ENCODE measurements at places on chromosomes 3 and 15.

DNA sequence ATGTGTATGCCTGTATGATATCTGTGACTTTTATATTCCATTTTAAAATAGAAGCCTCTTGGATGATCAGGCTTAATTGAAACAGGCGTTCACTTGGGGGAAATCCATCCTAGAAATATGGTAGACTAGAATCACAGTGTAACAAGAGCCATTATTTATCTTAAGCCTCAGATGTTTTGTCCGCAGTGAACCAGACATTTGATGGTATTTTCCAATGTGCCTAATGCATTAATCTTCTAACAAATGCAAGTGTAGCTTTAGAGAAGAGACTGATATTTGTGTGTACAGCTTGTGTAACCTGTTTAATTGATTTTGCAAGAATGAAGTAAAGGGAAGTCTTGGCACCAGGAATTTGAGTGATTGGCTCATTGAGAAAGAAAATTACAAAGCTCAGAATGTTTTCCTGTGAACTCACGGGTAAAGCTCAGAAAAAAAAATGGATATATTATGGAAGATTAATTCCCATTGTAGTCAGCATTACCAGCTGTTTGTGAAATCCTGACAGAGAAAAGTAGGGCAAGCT, 155.7 kb downstream of the SV2B start:
- DNase-seq, result no peak

- no peak for DNase-seq
Measured at GRCh38 chr3:184380627-184381260, 890 bp downstream of the CHRD start.

- DNase-seq, result peak; percentile 30
Measured at GRCh38 chr15:26838742-26839460, 28.0 kb upstream of the GABRA5 start.

DNA sequence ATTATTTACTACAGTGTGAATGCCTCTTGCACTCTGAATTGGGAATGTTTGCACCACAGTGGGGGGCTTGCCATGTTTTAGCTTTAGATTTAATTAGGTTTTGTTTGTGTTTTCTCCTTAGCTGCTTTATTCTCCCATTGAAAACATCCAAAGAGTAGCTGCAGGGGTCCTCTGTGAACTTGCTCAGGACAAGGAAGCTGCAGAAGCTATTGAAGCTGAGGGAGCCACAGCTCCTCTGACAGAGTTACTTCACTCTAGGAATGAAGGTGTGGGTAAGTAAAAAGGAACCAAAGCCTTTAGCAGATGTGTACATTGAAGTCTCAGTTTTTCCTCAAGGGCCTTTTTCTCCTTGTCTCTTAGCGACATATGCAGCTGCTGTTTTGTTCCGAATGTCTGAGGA, 36.9 kb downstream of the CTNNB1 start:
- no peak for DNase-seq

- no peak for DNase-seq
Measured at GRCh38 chr3:107833722-107834416, 257.0 kb downstream of the CD47 start.

GRCh38 chr3:50195501-50196252, 4.3 kb downstream of the GNAT1 start:
- no peak for DNase-seq

DNA sequence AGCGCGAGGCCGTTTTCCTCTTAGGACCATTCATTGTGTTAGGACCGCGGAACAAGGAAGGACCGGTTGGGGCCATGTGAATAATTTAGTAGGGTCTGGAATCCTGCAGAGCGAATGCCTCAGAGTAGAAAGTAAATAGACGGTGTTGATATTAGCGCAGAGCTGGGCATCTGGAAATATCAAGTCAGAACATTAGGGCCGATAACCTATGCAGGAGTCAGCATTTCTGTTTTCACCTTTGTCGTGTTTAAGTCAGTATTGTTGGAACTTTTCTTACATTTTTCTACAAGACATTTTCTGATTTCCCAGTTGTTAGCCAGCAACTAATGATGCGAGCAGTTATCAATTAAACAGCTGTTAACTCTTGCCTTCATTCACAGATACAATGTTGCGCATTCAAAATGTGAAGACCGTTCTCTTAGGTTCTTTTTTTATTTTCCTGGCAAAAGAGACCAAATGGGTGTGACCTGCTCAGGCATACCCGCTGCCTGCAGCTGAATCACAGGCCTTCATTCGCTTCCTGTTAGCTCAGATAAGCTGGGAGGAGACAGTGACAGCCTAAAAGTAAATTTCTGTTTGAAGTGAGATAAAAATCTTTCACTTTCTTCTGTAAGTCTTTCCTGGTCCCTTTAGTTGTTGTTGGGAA, 966 bp upstream of the PKM start:
- peak; percentile 79 for DNase-seq

DNA sequence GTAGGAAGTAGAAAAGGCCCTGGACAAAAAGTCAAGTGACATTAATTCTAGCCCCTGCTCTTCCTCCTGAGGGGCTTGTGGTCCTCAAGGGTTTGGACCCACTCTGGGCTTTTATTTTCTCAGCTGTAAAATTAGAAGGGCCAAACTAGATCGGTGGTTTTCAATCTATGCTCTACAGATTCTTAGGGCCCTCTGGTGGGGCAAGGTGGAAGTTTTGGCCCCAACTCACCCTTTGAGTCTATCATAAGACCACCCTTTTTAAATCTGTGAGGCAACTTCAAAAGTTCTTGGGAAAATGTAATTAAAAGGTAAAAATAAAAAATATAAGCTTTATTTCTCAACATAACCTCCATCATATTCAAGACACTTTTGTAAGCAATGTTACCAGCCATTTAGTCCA, 25.6 kb upstream of the CFAP161 start:
- no peak for DNase-seq

GRCh38 chr3:128550113-128550440, 57.1 kb upstream of the GATA2 start:
- no peak for DNase-seq

DNA sequence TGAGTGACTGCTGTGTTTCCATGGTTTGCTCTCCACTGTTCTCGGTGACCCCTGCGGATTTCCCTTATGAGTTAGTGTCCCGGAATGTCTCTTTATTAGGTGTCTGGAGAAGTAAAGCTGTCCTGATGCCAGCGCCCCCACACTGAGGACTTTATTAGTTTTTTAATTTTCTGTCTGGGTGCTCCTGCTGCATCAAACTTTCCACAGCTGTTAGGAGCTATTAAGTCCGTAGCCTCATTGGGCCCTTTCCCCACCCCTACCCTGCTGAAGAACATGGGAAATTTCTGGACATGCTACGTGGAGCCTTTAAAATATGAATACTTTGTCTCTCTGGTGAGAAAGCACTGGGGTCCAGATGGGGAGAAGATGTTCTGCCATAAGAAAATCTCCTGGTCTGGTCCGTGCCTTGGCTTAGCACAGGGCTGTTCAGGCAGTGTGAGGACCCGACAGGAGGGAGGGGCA, 161.7 kb upstream of the HES1 start:
- DNase-seq, result no peak

GRCh38 chr3:29344935-29345334, 64.1 kb downstream of the RBMS3 start:
- DNase-seq, result no peak

GRCh38 chr3:51680663-51681230, 9.7 kb downstream of the TEX264 start:
- DNase-seq, result no peak

- DNase-seq, result peak; percentile 51
Measured at GRCh38 chr3:189586941-189587663, 44.1 kb upstream of the TP63 start.

- no peak for DNase-seq
Measured at GRCh38 chr15:69991551-69991980, 106.2 kb downstream of the TLE3 start.

All from activated CD4-positive, alpha-beta T cell treated with anti-CD3 and anti-CD28 coated beads, Interleukin-10, Interleukin-2, amounts not matched to agents 100 ng/mL and 50 ng/mL, durations not matched to agents 16 hours and 8 hours (primary cell).